ENCODE measurements at places on chromosomes 7 and 10.

DNA sequence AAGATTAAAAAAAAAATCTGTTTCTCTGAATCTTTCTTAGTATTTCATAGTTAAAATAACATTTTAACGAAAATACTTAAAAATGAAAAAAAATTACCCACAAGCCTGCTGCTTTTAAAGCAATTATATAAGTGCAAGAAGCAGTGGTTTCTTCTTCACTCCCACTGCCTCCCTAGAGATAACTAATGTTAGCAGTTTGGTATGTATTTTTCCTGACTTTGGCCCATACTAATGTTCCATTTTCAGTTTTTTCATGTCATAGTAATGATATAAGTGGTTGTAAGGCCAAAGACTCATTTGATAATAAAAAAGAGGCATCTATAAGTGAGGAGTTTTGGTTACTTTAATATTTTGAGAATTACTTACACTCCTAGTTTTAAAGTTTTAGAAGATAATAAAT is 24.3 kb upstream of the LAMB1 start:
- no peak for DNase-seq

- DNase-seq: no peak
These were observed 18.0 kb upstream of the SFMBT2 start for GRCh38 chr10:7428673-7429350.

- DNase-seq: no peak
These were observed 49.7 kb upstream of the DDC start for GRCh38 chr7:50614721-50615518.

DNA sequence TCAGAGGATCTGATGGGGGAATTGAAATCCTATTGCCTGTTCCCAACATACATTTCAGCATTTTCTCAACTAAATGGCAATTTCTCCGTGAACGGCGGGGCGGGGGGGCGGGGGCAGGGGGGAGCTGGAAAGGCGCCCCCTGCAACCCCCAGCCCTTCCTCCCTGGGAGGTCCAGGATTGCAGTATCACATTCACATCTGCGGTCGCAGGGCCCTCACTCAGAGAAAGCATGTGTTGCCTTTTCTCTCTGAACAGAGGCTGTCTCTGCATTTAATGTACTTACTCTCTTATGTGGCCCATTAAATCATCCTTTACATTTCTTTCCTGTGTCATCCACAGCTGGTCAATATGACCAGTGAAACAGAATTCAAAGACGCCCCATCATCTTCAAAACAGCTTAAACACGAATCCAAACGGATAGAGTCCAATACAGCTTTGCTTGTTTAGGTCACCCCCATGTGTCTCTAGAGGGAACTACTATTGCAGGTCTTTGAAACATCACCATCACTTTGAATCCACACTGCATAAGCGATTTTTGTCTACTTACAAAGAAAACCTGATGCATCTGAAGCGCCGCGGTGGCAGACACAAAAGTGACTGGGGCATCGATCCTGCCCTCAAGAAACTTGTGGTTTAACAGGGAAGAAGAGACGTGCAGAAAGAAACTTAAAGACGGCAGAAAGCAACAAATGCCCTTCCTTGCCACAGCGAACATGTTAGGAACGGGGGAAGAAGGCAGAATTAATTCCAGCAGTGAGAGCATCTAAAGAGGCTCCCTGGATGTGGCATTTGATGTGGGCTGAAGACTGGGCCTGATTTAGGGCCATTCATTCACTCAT is 17.0 kb upstream of the ECHDC3 start:
- DNase-seq: peak; percentile 54

GRCh38 chr10:44557596-44558191 is 172.8 kb upstream of the CXCL12 start:
- DNase-seq: no peak

DNA sequence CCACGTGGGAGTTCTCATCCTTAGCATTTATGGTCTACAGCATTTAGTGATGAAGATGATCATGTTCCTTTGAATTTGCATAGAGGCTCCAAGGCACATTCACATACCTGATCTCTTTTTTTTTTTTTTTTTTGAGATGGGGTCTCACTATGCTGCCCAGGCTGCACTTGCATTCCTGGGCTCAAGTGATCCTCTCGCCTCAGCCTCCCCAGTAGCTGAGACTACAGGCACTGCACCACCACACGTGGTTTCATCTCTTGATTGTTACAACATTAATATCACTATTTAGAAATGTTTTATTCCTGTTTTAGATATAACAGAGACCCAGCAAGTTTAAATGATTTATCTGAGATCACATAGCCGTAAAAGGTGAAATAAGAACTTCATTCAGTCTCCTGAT is 13.8 kb downstream of the CDHR3 start:
- DNase-seq: no peak

GRCh38 chr10:78925275-78925674 is 143.5 kb upstream of the ZMIZ1 start:
- no peak for DNase-seq

DNA sequence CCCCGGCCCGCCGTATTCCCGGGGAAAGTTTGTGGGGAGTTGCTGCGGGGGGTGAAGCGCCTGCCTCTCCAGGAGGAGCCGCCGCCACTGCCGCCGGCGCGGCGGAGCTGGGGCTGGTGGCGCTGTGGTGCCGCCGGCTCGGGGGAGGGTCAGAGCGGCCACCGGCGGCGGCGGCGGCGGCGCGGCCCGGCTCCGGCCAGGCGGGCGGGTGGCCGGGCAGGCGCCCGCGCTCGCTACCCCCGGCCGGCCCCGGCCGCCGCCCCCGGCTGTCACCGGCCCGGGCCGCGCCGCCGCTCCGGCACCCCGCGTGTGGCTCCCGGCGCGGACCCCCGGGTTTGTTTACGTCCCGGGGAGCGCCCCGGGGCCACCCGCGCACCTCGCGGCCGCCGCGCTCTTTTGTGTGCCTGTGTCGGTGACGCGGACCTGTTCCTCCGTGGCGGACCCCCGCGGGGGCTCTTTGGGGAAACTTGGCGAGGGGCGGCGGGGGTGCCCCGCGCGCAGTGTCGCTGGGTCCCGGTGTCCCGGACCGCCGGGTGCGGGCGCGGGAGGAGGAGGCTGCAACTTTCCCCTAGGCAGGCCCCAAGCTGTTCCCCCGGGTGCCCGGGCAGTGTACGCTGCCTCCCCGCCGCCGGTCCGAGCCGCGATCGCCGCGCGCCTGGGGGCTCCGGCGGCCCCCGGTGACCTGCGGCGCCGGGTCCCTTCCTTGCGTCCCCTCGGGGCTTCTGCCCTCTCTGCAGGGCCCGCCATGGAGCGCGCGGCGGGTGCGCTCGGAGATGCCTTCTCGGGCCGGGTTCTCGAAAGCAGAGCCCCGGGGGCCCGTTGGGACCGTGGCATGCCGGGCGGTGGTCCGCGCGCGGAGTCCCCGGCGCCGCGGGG is 593 bp upstream of the CUX1 start:
- no peak for DNase-seq

- DNase-seq: peak; percentile 42
These were observed 22.6 kb upstream of the DLG5 start for GRCh38 chr10:77949167-77949566.

GRCh38 chr7:3957472-3958108 is 656.5 kb downstream of the SDK1 start:
- no peak for DNase-seq

DNA sequence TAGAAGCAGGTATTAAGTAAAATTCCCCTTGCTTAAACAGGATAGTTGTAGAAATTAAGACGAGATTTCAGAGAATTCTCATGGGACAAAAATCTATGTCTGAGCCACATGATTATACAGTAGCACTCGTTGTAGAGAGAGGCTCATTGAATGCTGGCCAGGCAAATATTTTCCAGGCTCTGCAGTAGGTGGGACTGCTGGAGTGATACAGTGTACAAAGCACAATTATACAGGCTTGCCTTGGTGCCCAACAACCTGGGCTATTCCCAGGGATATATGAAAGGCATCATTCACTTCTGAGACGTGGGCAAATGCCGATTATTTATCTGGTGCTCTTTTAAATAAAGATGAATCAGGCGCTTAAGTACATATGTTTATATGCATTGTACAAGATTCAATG is 380.6 kb downstream of the PHTF2 start:
- no peak for DNase-seq

- DNase-seq: peak; percentile 25
These were observed 11.6 kb downstream of the MLXIPL start for GRCh38 chr7:73612598-73613269.

DNA sequence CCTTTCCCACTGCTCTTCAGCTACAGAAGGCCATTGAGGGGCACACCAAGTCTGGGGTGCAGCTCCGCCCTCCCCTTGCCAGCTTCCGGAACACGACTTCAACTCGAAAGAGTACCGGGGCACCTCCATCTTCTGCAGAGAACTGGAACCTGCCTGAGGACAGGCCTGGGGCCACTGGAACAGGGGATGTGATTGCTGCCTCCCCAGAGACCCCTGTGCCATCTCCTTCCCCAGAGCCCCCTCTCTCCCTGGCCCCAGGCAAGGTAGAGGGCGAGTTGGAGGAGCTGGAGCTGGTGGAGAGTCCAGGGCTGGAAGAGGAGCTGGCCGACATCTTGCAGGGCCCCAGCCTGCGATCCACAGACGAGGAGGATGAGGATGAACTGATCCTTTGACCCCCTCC is 10.9 kb downstream of the FAM131B start:
- no peak for DNase-seq

DNA sequence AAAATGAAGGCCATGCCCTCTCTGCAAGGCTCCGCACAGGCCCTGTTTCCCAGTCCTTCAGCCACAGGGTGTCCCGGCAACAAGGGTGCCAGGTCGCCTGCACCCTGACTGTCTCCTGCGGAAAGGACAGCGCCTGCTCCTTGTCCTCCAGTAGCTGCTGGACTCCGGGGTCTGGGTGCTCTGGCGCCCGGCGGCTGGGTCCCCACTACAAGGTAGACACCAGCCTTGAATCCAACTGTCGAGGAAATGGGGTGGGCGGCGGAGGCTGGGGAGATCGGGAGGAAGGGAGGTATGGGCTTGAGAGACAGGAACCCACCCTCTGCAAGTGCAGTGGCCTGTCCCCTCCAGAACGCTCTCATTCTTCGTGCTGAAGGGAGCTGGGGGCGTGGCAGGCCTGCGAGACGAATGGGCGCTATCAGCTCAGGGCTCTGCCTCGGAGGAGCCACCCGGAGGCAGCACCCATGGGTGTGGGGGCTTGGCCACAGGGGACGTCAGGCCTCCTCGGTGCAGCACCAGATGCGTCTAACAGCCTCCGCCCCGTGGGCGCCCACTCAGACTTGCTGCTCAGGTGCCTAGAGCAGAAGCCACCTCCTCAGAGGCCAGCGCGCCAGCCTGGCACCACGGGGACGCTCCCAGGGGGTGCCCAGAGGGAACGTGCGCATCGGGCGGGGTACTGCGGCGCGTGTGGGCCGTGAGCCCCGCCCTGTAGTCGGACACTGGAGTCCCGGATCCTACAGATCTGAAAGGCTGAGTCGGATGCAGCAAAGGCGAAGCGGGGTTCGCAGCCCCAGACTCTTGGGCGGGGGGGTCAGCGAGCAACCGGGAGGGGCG is 15.6 kb downstream of the ADAM8 start:
- DNase-seq: no peak

- no peak for DNase-seq
These were observed 603.5 kb downstream of the ARL4A start for GRCh38 chr7:13290975-13291374.

DNA sequence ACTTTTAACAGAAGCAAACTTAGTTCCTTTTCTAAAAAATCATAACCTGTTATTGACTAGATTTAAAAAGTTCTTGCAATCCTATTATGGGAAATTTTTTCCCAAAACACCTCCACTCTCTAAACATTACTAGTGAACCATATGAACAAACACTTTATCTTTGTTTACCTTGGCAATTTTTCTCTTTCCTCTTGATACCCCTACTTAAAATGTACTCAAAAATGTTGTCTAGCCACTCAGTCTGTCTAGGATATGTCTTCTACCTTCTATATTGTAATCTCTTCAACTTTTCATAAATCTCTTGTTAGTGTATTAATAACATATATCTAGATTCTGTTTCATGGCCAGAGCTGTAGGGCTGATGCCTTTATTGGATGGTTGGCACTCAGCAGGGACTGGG is 630.0 kb upstream of the GRM3 start:
- DNase-seq: no peak

DNA sequence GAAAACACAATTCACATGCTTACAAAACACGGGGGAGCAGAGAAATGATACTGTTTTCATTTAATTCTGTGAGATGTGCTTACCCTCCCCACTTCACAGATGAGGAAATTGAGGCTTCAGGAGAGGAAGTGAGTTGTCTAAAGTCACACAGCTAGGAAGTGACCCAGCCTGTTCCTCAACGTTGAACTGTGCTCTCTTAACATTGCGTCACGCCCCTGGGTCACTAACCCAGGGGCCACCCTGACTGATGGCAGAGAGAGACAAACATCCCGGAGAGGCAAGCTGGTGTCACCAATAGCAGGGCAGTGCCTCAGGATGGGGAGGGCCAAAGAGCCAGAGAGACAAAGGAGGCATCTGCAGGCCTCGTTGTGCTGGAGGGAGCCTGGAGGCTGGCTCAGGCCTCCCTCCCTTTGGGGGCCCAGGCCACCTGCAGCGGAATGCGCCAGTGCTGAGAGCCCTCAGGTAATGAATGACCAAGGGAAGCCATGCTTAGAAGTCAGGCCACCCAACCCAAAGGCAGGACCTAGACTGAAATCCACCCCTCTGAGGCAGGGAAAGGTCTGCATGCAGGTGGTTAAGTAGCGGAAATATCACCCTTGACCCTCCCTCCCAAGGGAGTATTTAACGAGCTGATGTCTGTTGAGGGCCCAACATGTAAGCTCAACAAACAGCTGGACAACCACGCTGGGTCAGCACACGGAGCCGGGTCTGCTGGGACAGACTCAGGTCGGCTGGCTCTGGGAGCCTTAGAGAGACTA is 81.3 kb downstream of the C10orf105 start:
- DNase-seq: no peak

GRCh38 chr7:22672846-22673680 is 53.9 kb upstream of the IL6 start:
- DNase-seq: no peak

- no peak for DNase-seq
These were observed 76.8 kb downstream of the NPSR1 start for GRCh38 chr7:34734771-34735170.

DNA sequence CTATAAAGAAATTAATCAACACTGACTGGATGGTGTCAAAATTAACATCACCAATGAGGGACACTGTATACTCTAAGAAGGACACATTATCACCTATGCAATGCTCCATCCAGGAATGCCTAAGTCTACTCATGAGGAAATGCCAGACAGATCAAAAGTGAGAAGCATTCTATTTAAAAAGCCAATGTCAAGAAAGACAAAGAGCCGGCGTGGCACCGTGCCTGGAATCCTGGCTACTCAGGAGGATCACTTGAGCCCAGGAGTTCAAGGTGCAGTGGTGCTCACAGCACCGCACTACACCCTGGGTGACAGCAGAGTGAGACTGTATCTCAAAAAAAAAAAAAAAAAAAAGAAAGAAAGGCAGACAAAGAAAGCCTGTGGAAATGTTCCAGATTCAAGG is 45.5 kb upstream of the ANAPC16 start:
- no peak for DNase-seq

DNA sequence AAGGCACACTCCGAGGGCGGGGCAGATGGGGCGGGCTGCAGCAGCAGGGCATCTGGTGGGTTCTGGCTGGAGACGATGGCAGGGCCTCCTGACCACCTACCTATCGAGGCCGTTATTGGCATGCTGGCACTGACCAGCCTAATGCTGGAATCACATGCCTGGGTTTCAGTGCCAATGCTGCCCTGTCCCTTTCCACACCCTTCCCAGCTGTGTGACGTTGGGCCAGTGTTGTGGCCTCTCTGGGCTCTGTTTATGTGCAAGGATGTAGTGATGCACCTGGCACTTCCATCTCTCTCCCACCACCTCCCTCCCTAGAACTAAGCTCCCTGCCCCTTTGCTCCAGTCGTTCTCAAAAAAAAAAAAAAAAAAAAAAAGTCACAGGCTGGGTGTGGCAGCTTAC is 132.9 kb downstream of the ZMIZ1 start:
- DNase-seq: no peak
